ENCODE measurements at places on chromosomes 2 and 18.

GRCh38 chr2:73202156-73203054 is at the start of gene NOTO:
TSS of gene NOTO (plus strand) at chr2:73202574. CDS start at chr2:73202667, 93 bp downstream.
- H3K27ac ChIP-seq, result no peak within 1 kb of the TSS
- H3K36me3 ChIP-seq, result no peaks in the 10 kb centered on the region
- no peak for DNase-seq
- H3K4me1 ChIP-seq, result no peaks in the 10 kb centered on the region
- no peak within 1 kb of the TSS for H3K4me3 ChIP-seq

GRCh38 chr2:10620481-10620880 is 69.3 kb downstream of the NOL10 start:
- no peaks in the 10 kb centered on the region for H3K27me3 ChIP-seq
- DNase-seq, result no peak
- no peak overlapping the region for H3K27ac ChIP-seq
- peaks cover 19% of the 10 kb centered on the region for H3K4me1 ChIP-seq

DNA sequence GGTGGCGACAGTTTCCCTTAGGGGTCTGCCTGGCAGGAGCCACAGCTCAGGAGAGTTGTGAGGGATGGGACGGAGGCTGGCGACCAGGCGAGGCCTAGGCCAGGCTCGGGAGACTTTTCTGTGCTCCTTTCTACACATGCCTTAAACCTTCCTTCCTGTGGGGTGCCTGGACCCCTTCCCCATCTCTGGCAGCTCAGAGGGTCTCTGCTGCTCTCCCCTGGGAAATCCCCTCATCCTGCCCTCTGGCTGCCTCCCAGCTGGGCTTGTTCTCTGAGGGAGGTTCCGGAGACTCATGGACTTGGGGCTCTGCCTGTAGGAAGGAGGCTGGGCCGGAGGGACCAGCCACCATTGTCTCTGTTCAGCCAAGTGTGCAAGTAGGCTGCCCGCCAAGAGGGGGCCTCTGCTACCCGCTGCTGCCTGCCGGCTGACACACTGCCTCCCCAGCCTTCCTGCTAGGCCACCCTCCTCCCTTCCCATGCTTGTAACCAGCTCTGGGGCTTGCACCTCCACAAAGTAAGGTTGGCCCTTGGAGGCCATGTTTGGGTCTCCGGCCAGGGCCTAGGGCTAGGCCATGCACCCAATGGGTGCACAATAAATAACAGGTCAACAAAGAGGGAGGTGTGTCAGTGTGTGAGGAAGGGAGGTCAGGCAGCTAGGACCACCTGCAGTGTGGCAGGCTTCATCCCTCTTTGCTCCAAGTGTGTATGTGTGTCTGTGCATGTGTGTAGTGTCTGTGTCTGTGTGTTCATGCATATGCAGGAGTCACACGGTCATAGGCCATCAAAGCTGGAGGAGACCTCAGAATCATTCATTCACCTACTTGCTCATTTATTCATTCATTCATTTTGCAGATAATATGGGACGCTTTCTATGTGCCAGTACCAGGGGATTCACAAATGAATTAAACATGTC is 28.8 kb downstream of the PSD4 start:
- DNase-seq, result no peak
- H3K4me3 ChIP-seq, result no peak overlapping the region
- no peak overlapping the region for H3K27ac ChIP-seq
- no peaks in the 10 kb centered on the region for H3K36me3 ChIP-seq
- peaks cover 9% of the 10 kb centered on the region for H3K4me1 ChIP-seq

GRCh38 chr2:191222507-191222906 is 22.7 kb upstream of the MYO1B start:
- no peak overlapping the region for H3K27ac ChIP-seq
- no peak for DNase-seq
- H3K4me1 ChIP-seq, result peaks cover 28% of the 10 kb centered on the region
- H3K4me3 ChIP-seq, result no peak overlapping the region

DNA sequence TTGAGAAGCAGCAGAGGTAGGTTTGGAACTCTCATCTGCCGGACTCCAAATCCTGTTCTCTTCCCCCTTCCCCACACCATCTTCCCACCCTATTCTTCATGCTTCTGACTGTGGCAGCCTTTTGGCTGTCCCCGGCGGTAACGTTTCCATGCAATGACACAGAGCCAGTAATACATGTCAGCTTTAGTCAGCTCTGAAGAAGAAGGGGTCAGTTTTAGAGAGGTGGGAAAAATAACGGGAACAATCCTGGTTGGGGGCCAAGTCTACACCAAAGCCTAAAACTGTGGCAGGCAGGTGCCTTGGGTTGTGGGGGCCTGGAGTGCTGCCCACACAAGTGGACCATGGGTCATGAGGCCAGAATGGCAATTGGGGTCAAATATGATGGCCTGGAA is 106.8 kb downstream of the LPIN1 start:
- no peaks in the 10 kb centered on the region for H3K36me3 ChIP-seq
- H3K27ac ChIP-seq, result no peak overlapping the region
- DNase-seq, result no peak

DNA sequence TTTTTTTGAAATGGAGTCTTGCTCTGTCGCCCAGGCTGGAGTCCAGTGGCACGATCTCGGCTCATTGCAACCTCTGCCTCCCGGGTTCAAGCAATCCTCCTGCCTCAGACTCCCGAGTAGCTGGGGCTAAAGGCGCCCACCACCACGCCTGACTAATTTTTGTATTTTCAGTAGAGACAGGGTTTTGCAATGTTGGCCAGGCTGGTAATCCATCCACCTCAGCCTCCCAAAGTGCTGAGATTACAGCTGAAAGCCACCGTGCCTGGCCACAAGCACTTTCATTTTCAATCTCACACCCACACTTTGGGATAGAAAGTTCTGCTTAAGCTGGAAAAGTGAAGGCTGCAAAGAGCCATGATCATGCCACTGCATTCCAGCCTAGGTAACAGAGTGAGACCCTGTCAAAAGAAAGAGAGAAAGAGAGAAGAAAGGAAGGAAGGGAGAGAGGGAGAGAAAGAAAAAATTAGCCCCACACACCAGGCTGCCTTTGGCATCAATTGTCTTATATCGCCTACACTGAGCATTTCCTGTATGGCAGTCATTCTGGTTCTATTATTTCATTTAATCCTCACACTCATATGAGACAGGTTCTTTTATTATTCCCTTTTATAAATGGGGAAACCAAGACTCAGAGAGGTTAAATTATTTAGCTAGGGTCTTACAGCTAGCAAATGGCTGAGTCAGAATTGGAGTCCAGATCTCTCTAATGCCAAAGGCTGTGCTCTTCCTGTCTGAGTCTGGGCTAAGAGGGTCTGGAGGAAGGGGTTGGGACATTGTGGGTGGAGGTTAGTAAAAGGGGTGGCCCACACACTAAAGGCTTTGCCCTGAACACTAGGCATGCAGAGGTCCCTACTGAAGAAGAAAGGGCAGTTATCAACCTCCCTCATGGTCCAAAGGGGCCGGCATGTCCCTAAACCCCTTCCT is 37.9 kb upstream of the PKDCC start:
- H3K27me3 ChIP-seq, result no peaks in the 10 kb centered on the region
- no peak for DNase-seq
- H3K4me3 ChIP-seq, result no peak overlapping the region

- H3K36me3 ChIP-seq, result peaks cover 48% of the 10 kb centered on the region
- H3K4me1 ChIP-seq, result no peaks in the 10 kb centered on the region
- H3K4me3 ChIP-seq, result no peak overlapping the region
- H3K27me3 ChIP-seq, result no peaks in the 10 kb centered on the region
- no peak overlapping the region for H3K27ac ChIP-seq
- DNase-seq, result no peak
Measured at GRCh38 chr2:69099541-69099940, 86.6 kb downstream of the ANTXR1 start.

GRCh38 chr2:157250836-157251235 is 6.7 kb upstream of the GALNT5 start:
- no peak for DNase-seq
- no peak overlapping the region for H3K27ac ChIP-seq
- H3K4me3 ChIP-seq, result no peak overlapping the region
- H3K4me1 ChIP-seq, result peaks cover 17% of the 10 kb centered on the region
- H3K27me3 ChIP-seq, result no peaks in the 10 kb centered on the region

GRCh38 chr2:145020694-145021093 is 500.8 kb upstream of the ZEB2 start:
- H3K27me3 ChIP-seq, result no peaks in the 10 kb centered on the region
- no peaks in the 10 kb centered on the region for H3K36me3 ChIP-seq
- peaks cover 12% of the 10 kb centered on the region for H3K4me1 ChIP-seq
- no peak overlapping the region for H3K27ac ChIP-seq

DNA sequence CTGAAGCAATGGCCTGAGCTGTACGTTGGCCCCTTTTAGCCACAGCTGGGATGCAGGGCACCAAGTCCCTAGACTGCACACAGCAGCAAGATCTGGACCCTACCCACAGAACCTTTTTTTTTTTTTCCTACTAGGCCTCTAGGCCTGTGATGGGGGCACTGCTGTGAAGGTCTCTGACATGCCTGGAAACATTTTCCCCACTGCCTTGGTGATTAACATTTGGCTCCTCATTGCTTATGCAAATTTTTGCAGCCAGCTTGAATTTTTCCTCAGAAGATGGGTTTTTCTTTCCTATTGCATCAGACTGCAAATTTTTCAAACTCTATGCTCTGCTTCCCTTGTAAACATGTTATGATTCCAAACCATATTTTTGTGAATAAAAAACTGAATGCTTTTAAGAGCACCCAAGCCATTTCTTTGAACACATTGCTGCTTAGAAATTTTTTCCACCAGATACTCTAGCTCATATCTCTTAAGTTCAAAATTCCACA is 33.5 kb downstream of the PDE1A start:
- H3K4me3 ChIP-seq, result no peak overlapping the region
- no peak for DNase-seq
- H3K27ac ChIP-seq, result no peak overlapping the region
- H3K36me3 ChIP-seq, result no peaks in the 10 kb centered on the region

DNA sequence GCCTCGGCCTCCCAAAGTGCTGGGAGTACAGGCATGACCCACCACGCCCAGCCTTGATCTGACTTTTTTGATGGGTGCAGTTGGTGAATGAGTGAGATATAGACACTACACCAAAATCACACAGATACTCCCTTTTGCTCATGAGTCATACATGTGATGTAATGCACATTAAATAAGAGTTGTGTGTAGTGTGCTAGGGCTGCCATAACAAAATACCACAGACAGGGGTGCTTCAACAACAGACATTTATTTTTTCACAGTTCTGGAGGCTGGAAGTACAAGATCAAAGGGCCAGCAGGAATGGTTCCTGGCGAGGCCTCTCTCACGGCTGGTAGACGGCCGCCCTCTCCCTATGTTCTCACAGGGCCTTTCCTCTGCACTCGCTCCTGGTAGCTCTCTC is 46.6 kb downstream of the GBX2 start:
- no peak overlapping the region for H3K4me3 ChIP-seq
- H3K4me1 ChIP-seq, result peaks cover 6% of the 10 kb centered on the region
- H3K36me3 ChIP-seq, result peaks cover 3% of the 10 kb centered on the region
- no peaks in the 10 kb centered on the region for H3K27me3 ChIP-seq
- no peak overlapping the region for H3K27ac ChIP-seq
- DNase-seq, result no peak

DNA sequence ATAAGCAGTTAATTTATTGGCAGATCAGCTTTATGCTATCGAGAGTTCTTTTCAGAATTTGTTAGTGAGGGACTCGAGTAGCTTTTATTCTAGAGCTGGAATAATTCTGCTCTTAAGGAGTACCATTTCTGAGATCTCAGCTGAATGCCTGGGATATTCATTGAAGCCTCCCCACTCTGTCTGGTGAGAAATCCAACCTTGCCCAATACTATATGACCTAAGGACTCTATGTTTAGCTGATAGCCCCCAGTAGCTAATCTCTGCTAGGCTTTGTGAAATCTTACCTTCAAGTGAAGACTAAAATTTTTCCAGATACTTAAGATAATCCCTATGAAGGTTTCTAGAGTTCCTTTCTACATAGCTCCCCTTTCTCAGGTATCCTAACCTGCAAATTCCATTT is 261.4 kb downstream of the SETBP1 start:
- DNase-seq, result no peak
- H3K27ac ChIP-seq, result no peak overlapping the region
- H3K4me1 ChIP-seq, result peaks cover 26% of the 10 kb centered on the region
- no peaks in the 10 kb centered on the region for H3K36me3 ChIP-seq
- H3K27me3 ChIP-seq, result no peaks in the 10 kb centered on the region
- H3K4me3 ChIP-seq, result no peak overlapping the region

DNA sequence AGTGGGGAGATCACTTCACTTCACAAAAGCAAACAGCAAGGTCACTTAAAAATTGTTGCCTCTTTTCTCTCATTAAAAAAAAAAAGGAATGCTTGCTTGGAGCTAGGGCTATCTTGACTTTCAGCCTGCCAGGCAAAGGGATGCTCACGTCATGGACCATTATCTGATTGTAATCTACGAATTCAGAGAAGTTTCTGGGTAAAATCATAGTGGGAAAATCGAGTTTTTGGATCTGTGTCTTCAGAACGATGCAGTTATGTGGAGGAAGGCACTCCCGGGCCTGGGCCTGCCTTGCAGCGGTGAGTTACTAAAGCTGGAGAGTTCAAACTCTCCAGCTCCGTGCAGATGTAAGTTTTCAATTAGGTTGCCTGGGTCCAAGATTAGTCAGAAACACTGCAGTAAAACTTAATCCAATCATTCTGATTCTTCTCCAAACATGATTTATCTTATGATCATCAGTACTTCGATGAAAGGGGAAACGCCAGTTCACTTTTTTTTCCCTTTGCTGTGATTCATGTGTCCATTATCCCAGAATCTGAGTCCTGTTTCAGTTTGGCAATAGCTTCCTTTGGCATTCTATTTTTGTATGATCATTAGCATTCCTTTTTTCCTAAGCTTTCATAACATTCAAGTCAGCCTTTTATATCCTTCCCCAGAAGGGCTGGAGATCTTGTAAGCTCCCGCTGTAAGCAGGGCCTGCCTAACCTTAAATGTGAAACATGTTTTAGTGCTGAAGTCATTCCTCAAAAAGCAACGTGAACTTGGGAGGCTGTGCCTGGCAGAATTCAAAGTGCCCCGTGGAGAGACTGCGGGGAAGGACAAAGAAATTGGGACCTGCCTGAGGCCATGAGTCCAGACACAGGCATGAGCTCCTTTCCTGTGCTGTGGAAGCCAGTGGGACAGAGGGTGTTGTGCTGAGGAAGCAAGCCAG is 119.3 kb upstream of the TWIST2 start:
- no peak overlapping the region for H3K27ac ChIP-seq
- no peaks in the 10 kb centered on the region for H3K36me3 ChIP-seq
